ENCODE measurements at places on chromosomes 2 and 18.

DNA sequence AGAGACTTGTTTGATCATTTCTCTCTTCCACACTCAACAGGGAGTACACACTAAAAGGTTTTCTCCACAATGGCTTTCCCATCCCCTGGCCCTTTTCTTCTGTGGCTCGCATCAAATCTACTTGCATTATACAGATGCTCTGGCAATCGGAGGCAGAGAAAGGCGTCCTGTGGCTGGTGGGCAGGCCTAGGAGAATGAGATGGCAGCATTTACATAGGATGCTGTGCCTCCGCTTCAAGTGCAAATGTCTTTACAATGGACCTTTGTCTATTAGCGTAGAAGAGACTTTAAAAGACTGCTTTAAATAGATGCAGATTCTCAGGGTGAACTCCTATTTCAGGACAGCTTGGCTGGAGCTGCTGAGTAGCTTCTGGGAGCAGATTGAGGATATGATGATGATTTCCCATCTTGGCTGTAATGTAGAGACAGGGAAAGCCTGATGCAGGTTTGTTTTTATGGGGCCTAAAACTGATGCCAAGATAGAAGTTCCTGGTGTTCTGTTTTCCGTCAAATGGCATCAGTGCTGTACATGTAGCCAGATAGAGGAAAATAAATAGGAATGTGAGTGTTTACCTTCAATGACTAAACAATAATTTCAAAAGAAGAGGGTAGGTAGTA, 423.4 kb downstream of the RND3 start:
- DNase-seq = no peak

- DNase-seq = no peak
Observed at GRCh38 chr2:104658904-104659591, 194.9 kb upstream of the POU3F3 start.

GRCh38 chr2:84526562-84526961, 10.3 kb downstream of the DNAH6 start:
- no peak for DNase-seq

DNA sequence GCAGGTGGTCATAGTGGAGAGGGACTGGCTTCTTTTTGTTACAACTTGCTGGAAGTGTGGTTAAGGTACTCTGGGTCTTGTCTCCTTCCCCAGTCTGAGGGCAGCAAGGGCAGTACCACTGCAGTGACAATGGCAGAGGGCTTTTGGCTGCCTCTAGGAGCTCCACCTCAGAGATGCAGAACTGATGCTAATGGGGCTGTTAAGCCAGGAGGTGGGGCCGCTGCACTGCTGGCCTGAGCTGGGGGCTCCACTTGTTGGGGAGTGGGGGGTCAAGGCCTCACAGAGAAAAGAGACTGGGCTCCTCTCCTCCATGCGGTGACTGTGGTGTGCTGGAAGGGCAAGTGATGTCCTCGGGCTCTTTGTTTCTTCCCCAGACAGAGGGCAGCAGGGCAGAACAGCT, 135.7 kb downstream of the DSEL start:
- no peak for DNase-seq

- no peak for DNase-seq
Observed at GRCh38 chr2:12506846-12507245, 209.9 kb upstream of the TRIB2 start.

DNA sequence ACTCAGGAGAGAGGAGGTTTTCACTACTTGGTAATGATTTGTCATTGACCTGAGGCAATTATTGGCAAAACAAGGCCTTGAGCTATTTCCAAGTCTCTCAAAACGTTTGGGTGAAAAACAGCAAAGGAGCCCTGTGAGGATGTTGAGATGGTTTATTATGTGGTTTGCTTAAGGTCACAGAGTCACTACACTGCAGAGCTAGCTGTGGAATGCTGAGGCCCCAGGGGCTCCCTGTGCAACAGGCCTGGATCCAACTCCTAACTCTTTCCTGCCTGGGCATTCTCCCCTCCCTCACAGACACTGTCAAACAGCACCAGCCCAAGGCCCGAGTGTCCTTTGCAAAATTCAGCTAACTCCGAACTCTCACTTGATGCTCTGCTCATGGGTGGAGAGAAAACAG, 754.6 kb upstream of the SOX11 start:
- no peak for DNase-seq

- no peak for DNase-seq
Observed at GRCh38 chr2:235206980-235207579, 255.3 kb downstream of the SH3BP4 start.

- DNase-seq = no peak
Observed at GRCh38 chr2:8086796-8087479, 594.9 kb upstream of the ID2 start.

- DNase-seq = no peak
Observed at GRCh38 chr18:62280058-62280457, 45.1 kb upstream of the TNFRSF11A start.

GRCh38 chr2:197128897-197129296, 181.7 kb downstream of the ANKRD44 start:
- no peak for DNase-seq

DNA sequence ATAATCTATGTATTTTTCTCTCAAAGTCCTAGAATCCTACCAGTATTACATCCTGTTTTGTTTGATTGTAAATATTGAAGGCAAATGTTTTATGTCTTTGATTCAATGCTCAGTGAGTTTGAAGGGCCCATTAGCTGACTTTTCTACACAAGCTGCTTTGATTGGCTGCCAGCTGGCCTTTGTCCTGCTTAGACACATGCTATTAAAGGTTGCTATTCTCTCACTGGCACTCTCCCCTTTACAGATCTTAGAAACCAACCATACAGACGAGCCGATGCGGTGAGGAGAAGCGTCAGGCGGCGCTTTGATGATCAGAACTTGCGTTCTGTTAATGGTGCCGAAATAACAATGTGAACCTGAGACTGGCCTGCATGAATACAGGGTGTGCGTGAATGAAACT, 69.7 kb downstream of the PRPF40A start:
- no peak for DNase-seq

DNA sequence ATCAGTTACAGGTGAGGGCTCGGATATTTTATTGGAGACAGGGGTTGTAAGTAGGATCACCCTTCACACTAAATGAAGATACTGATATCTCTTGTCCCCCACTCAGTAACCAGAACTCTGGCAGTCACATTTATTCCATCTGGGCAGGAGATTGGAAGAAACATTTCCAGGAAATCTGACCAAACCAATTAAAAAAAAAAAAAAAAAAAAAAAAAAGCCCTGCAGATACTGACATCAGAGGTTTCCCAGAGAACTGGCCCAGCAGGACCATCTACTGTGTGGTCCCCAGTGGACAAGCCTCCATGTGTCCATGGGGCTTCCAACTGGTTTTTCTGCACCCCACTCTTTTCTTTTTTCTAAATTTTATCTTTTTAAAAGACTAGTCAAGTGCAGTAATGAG, 41.3 kb downstream of the SH2D6 start:
- DNase-seq = no peak

DNA sequence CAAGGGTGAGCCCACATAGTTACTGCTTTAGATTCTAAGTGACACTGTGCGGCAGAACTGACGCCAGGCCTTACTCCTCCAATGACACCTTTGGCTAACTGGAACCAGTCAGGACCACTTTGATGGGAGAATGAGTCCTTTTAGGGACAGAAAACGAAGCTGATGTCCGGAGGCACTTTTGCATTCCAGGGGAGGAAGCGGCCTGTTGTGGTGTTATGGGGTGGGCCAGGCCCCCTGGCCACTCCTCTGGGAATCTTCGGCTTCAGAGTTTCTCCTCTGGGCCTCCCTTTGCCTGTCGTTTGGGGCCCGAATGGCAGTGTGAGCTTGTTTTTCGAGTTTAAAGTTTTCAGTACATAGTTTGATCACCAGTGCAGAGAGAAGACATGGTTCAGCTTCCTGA, 65.9 kb downstream of the MBP start:
- no peak for DNase-seq

DNA sequence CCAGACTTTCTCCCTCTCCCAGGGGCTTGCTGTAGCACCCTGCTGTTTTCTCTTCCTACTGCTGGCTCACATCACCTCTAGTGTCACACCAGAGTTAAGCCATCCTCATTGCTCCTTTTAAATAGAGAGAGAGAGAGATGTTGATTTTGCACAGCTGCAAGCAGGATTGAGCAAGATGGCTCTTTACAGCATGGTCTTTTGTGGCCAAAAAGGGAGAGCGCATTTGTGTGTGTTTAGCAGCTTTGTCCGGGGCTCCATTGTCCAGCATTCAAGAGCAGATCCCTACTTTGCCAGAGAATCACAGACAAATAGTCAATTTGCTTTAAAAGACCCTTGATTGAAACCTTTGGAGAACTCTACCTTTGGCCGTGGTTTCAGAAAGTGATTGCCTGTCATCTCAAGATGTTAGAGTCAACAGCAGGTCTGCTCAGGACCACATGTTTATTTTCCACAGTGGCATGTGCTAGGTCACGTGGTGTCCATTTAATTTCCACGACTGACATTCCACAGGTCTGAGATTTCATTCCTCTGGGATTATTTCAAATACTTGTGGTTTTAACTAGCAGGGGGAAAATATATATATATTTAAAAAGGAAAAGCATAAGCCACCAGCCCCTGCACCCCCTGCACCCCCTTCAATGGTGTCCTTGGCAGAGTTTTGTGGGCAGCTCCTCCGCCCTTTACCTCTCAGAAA, 359.9 kb upstream of the SLC14A2 start:
- DNase-seq = no peak

Measured in stimulated activated CD4-positive, alpha-beta T cell treated with anti-CD3 and anti-CD28 coated beads, Interleukin-15, amount 100 ng/mL, for 48 hours (primary cell).